H4 (cell line): ENCODE measurements at places on chromosomes 13 and 19.

DNA sequence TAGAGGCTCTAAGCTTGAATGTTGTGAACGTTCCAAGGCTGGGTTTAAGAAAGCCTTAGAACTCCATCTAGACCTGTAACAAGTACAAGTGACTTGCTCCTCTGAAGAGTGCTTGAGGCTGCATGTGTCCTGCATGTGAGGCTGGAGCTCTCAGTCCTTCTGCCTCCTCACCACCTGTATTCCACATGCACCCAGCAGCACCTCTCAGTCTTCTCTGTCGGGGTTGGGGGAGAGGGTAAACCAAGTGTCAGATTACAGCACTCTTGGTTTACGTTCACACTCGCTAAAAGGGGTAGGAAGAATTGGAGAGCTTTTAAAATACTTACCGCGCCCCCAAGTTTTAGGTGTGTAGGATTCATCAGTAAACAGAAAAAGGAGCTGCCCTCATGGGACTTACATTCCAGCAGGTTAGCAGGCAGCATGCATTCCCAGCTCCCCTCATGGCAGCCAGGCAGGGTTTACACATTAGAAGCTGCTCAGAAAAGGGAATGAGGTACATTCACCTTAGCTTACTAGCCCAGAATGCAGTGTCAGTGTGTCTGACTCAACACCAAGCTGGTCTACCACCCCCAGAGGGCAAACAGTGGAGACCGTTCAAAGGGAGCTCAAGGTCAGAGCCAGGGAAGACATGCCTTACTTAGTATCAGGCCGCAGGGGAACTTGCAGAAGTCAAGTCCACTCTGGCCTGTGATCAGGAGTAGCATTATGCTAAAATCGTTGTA lies 248.1 kb downstream of the PCCA start:
- DNase-seq = no peak

DNA sequence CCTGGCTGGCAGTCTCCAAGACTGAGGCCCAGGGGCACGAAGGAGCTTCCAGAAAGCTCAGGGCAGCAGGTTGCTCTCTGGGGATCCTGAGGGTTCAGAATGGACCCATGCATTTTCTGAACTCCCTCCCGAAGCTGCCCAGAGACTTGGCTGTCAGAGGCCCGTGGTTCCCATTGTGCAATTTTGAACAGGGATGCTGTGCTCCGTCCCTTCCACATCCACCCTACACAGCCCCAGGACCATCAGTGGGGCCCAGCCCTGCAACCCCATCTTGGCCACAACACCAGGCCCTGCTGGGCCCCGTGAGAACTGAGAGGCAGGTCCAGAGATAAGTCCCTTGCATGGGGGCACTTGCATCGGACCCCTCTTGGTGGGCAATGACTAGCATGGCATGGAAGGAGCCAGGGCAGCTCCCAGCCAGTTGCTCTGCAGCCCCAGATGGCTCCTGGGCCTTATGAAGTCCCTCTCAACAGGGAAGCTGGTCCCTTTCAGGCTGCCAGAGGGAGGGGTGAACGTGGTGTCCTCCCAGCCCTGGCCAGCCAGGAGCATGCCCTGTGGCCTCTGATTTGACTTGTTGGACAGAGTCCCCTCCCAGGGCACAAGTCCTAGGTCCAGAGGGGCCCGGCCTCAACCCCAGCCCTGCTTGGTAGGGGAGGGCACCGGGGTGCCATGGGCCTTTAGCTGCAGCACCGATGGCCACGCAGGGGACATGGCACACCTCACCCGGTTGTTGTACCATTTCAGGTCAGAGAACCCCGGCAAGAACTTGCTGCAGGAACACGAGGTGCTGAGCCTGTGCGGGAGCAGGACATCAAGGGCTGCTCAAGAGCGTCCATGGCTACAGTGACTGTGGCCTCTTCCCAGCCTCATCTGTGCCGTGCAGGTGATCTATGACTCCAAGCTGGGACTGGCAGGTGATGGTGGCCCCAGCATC lies 17.3 kb upstream of the ZNF14 start:
- no peak for DNase-seq

DNA sequence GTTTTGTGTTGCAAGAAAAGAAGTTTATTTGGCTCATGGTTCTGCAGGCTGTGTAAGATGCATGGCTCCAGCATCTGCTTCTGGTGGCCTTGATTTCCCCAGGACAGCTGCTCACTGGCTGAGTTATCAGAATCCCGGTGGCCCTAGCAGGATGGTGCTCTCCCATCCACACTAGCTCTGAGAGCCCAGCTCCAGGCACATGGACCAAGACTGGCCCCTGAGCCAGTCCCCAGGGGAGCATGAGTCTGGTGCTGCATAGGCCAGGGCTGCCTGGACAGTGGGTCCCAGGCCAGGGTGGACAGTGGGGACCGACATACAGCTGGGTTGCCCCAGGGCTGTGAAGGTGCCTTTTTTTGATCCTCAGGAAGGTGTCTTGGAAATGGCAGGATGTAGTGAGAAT lies 10.4 kb downstream of the ADGRE2 start:
- DNase-seq = no peak

DNA sequence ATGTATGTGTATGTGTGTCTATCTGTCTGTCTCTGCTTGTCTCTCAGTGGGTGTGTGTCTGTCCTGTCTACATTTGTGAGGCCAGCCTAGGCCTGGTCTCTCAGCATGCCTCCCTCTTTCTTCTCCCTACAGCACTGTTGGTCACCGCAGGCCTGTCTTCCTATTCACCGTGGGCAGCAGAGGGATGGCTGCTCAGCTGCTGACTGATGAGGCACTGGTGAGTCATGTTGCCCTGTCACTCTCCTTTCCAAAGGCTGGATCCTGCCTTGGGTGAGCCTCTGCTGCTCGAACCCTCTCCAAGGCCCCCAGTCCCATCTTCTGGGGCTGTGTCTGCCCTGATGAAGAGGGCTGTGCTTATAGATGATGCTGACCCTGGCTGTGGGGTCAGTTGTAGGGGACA lies 6.3 kb downstream of the ZNF71 start:
- DNase-seq = no peak

DNA sequence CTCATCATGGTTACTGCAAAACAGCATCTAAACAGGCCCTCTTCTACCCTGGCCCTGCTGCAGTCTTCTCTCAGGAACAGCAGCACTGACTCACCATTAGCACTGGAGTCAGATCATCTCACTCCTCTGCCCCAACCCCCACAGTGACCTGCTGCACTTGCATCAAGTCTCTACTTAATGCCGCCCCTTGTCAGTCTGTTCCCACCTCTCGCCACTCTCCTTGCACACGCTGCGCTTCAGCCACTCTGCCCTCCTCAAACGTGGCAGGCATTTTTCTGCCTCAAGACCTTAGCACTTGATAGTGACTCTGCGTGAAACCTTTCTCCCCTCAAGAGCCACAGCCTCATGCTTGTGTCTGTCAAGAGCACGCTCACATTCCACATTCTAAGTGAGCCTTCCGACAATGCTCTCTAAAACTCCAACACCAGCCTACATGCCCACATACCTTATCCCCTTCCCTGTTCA lies 22.1 kb downstream of the MIPEP start:
- DNase-seq = no peak

GRCh38 chr13:50715402-50716146 lies 127.9 kb downstream of the DLEU7 start:
- no peak for DNase-seq

DNA sequence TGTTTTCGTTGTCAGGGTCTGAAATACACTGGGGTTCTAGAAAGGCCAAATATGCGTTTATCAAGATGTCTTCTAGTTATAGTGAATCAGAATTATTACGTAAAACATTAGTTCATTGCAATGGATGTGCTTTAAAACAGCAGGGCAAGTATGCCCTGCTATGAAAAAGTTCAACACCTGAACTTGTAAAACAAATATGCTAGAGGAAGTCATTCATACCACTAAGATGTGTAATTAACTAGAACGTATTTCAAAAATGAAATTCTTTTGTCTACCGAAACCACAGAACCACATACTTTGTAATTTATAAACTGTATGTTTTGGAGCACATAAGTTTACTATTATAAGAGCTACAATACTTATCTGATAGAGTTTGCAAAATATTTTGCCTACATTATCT lies 266.2 kb downstream of the KCTD12 start:
- no peak for DNase-seq

DNA sequence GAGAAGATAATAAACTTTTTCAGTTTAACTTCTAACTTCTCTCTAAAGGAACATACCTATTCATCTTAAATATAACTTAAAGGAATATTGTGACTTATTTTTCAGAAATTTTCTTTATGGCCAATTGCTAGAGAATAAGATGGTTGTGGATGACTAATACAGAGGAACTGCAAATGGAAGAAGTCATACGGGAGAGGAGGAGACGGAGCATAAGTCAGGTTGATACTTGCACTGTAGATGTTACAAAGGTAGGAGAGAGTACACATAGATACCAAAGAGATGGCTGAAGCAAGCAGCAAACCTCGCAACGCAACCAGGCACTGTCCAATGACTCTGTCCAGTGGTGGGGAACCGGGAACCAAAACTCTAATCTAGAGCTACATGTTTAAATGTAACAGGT lies 963.4 kb downstream of the PCDH9 start:
- DNase-seq = no peak
